ENCODE measurements at places on chromosomes 7 and 10.

GRCh38 chr7:46071076-46071475 is 150.0 kb upstream of the IGFBP3 start:
- DNase-seq: no peak

GRCh38 chr7:29362380-29362779 is 167.8 kb downstream of the CHN2 start:
- DNase-seq: no peak

DNA sequence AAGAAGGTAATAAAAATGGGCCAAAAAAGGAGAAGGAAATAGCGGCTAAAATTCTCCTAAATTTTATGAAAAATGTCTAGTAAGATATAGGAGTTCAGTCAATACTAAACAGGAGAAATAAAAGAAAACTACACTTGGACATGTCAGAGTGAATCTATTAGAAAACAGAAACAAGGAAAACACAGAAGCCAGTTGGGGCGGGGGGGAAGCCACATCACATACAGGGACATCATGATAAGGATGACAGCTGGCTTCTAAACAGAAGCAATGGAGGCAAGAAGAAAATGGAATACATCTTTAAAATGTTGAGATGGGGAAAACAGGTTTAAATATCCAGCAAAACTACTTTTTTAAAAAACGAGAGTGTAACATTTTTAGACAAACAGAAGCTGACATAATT is 77.8 kb downstream of the CUBN start:
- no peak for DNase-seq

DNA sequence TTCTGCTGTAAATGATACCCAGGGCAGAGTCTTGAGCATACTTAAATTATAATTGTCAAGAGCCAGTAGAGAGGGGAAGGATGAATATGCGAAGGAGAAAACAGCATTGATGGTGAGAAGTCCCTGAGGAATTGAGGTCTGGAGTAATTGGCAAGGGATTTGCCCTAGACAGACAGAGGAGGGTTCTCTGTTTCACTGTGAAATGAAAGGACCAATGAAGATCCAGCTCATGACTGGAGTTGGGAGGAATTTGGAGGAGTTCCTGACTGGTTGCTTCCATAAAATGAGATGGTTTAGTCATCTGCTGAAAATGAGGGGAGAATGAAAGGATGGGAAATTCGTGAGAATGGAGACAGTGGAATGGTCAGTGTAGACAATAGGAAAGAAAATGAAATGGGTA is 6.8 kb downstream of the PRPF18 start:
- DNase-seq: no peak

GRCh38 chr7:20299145-20299544 is 31.6 kb upstream of the ITGB8 start:
- DNase-seq: no peak

DNA sequence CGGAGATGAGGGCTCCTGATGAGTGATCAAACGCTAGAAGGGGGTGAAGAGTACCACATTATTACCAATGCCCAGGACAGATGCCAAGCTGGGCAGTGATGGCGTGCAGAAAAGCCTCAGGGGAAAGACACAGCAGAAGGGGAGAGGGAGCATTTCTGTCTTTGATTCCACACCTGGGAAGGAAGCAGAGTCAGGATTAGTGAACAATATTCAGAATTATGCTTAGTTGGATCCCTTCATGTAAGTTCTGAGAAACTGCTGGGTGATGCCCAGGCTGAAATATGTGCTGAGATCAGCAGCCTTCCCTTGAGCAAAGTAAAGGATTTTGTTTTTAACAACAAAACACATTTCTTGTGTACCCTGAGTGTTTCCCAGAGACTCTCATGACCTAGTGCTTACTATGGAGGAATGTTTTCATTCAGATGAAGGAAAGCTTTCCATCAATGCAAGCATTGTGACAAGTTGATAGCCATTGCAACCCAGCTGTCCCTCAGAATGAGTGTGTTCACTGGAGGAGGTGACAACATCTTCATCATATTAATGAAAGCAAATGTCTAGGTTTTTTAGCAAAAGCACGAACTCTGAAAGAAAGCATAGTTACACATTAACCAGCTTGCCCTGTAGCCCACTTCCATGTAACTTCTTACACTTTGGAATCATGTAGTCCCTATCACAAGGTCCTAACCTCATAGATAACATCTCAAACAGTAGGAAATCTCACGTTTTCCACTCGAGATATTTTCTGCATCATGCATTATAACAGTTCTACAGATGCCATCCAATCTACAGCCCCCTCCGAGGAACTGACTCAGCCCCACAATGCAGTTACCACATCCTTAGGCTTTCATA is 23.8 kb upstream of the AKR1C1 start:
- no peak for DNase-seq

DNA sequence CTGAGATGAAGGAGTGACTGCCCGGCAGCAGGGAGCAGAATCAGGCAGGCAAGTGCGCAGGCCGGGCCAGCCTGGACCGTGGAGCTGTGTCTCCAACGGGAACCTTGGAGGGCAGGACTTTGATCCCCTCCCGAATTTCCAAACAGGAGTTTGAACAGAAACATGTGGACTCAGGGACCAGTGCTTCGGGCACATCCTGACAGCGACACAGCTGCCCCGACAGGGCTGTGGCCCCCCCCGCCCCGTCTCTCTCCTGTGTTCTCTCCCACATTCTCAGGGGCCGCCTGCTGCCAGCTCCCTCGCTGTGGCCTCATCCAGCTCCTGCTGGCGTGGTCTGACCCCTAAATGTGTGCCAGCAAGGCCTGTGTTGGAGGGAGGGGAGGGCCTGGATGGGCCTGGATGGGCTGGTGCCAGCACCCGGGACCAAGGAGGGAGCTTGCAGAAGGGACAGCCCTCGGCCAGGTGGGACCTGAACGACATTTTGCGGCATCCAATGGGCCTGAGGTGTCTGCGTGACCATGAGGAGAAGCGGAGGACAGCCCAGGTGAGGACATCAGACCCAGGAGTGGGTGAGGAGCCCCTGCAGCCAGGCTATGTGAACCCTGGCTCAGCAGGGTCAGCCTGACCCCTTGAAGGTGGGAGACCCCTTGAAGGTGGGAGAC is 222.9 kb downstream of the DNAJB6 start:
- no peak for DNase-seq

DNA sequence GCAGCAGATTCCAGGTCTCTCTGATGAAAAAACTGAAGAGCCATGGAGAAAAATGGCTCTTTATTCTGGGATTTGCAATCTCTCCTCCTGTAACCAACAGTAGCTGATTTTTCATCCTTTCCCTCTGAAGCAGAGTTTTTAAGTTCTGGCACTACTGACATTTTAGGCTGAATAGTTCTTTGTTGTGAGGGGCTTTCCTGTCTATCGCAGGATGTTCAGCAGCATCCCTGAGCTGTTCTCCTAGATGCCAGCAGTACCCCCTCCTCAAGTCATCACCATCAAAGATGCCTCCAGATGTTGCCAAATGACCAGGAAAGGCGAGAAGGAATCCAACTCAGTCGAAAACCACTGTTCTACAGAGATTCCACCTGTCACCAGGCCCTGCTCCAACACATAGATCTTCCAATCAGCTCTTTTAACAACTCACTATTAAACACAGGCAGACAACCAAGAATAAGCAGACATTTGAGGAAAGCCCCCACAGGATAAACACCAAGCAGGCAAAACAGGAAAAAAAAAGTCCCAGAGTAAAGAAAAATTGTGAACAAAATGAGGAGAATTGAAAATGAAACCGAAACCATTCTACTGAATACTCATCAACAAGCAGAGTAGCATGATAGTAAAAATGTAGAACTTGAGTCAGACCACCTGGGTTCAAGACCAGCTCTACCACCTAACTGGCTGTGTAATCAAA is 124.8 kb downstream of the MPP7 start:
- DNase-seq: peak; percentile 44

DNA sequence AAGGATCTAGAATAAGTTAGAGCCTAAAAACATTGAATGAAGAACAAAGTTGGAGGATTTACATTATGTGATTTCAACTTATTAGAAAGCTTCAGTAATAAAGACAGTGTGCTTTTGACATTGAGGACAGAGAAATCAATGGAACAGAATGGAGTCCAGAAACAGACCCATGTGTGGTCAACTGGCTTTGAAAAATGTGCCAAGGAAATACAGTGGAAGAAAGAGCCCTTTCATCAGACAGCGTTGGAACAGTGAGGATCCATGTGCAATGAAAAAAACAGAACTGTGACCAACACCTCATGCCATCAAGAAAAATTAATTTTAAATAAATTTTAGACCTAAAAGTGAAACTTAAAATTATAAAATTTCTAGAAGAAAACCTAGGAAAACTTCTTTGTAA is 50.6 kb upstream of the LRRC18 start:
- no peak for DNase-seq

- no peak for DNase-seq
Observed at GRCh38 chr10:117418121-117418520, 42.9 kb upstream of the PDZD8 start.

DNA sequence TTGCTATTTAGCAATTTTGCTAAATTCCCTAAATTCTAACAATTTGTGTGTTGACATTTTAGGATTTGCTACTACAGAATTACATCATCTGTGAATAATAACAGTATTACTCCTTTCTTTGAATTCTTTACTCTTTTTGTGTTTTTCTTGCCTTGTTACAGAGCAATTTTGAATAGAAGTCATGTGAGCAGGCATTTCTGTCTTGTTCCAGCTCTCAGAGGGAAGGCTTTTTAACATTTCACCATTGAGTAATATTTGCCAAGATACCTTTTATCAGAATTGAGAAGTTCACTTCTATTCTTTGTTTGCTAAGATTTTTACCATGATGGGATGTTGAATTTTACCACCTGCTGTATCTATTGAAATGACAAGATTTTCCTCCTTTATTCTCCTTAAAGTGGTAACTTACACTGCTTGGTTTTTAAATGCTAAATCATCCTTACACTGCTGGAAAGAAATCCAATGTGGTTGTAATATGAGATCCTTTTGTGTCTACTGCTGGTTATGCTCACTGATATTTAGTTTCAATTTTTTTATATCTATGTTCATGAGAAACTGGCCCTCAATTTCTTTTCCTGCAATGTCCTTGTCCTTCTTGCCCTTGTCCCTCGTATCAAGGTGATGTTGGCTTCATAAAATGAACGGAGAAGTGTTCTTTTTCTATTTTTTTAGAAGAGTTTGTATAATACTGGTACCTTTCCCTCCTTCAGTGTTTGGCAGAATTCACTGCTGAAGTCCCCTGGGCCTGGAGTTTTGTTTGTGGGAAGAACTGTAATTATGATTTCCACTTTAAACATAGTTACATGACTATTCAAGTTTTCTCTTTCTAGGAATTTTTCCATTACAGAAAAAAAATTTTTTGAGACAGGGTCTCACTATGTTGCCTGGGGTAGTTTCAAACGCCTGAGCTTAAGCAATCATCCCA is 50.3 kb upstream of the ATP6V0A4 start:
- DNase-seq: no peak

DNA sequence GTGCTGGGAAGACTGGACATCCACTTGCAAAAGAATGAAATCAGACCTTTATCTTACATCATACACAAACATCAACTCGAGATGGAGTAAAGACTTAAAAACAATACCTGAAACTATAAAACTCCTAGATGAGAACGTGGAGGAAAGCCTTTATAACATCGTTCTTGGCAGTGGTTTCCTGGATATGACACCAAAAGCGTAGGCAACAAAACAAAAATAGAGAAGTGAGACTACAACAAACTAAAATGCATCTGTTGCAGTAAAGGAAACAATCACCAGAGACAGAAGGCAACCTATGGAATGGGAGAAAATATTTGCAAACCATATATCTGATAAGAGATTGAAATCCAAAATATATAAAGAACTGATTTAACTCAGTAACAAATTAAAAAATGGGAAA is 33.3 kb downstream of the CC2D2B start:
- no peak for DNase-seq

GRCh38 chr10:10911471-10911921 is 106.2 kb upstream of the CELF2 start:
- peak; percentile 25 for DNase-seq

- DNase-seq: no peak
Observed at GRCh38 chr7:29843093-29843492, 36.8 kb downstream of the WIPF3 start.

DNA sequence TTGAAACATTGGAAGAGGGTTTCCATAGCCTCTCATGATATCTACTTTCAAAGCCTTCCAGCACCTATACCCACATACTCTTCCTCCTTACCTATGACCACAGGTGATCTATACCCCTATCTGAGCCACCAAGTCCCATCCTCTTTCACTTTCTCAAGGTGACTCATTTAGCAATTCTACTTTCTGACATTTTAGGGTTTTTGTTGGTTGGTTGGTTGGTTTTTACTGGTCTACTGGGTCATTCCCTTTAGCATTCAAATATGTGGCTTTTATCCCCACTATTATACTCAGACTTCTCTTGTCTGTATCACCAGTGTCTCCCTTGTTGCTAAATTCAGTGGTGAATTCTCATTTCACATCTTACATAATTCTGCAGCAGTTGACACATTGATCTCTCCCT is 130.4 kb upstream of the STEAP4 start:
- DNase-seq: no peak
